Activated T-helper 1 cell treated with Interleukin-2 at 50 U/mL for 16 hours (primary cell): ENCODE measurements at places on chromosomes 7 and 10.

- no peak for DNase-seq
Observed at GRCh38 chr7:34530259-34530658, 127.8 kb upstream of the NPSR1 start.

DNA sequence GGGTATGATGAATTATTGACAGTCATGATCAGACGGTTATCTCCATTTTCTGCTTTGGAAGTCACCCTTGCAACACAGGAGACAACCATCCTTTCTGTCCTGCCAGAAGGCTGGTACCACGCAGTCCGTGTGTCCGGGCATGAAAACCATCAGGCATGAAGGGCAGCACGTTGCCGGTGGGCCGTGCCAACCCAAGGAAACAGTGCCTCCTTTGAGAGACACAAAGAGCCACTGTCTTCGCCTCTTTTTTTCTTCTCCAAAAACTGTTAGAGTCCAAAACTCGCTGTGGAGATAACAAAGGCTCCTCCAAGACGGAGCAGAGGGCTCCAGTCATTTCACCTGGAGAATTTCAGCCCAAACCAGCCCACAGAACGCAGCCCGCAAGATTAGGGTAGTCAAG is 60.4 kb upstream of the ARHGAP21 start:
- no peak for DNase-seq

DNA sequence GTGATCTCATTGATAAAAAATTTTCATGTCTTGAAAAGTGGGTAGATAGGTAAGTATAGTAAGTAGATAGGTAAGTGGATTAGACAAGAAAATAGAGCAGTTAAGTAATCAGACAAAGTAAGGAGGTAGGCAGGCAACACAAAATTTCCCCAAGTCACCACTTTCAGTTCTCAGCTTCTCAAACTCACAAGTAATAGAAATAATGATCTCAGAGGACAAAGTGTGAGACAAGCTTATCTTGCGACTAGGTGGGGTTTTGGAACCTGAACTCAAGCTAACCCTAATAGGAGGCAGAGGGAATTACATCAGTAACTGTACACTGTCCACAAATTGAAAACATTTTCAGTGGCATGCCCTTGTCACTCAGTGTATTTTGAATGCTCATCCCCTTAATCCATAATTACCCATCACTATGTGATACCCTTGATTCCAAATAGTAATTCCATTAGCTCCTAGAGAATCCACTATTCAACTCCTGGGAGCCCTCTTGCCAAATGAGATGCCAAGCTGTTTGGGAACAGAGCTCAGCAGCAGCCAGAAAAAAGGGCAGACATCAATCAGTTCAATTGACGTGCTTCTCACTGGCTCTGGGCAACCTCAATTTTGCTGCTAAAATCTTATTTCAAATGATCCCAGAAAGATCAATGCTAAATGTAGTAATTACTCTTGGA is 703.2 kb downstream of the XPNPEP1 start:
- DNase-seq = no peak

- no peak for DNase-seq
Observed at GRCh38 chr10:102504179-102504975, 605 bp downstream of the SUFU start.

- peak; percentile 3 for DNase-seq
Observed at GRCh38 chr7:93147363-93147762, 822 bp downstream of the SAMD9L start.

GRCh38 chr10:121926671-121927317 is 1.0 kb downstream of the ATE1 start:
- DNase-seq = no peak

- no peak for DNase-seq
Observed at GRCh38 chr7:6438427-6438826, 9.3 kb downstream of the DAGLB start.

- no peak for DNase-seq
Observed at GRCh38 chr7:112987171-112987570, 99.5 kb downstream of the GPR85 start.

GRCh38 chr10:94150541-94151184 is 156.9 kb downstream of the PLCE1 start:
- DNase-seq = no peak

DNA sequence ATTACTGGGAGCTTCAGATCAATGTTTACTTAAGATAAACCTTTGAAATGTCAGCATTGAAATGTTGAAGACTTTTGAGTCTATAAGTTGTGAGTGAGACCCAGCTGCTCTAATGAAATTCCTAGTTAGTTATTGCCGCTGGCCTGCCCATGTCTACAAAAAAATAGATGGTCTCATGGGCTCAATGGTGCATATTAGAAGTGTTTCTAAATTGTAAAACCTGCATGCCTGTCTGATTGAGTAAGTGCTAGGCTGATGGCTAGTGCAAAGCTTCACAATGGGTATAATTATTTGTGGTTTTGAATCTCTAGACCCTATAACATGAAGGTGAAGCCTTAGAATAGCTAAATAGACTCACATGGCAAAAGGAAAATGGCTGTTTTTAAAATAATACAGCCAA is 234.5 kb downstream of the SORCS3 start:
- no peak for DNase-seq

GRCh38 chr10:93261089-93261488 is 187.4 kb downstream of the CYP26A1 start:
- no peak for DNase-seq

DNA sequence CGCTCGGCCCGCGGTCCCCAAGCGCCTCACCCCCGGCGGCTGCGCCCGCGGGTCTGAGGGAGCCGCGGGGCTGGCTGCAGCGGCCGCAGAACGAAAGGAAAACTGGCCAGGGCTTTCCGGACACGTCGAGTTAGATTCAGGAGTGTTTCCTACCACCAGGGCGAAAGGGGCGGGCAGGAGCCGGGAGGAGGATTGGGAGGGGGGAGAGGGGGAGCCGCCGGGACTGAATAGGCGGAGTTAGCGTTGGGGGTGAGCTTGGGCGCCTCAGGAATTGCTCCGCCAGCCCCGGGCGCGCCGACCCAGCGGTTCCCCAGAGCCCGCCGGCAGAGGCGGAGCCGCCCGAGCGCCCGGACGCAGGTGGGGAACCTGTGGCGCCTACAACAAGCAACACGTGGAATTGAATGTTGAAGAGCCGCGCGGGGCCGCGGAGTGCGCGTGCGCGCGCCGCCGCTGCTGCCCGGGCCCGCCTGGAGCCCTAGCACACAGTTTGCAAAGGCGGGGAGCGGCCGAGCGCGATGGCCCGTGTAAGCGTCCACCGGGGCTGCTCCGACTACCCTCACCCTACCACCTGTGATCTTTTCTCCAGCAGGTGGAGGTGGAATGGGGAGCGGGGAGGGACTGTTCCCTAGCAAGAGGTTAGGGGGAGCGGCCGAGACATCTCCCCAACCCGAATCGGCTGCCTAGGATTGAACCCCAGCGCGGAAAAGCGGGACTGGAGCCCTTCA is at the start of gene CADPS2:
Gene CADPS2, minus strand, starts transcription at position 104 of the 725 bp plus-strand sequence. CDS start 123 bp downstream, outside the sequence.
- DNase-seq = no peak

DNA sequence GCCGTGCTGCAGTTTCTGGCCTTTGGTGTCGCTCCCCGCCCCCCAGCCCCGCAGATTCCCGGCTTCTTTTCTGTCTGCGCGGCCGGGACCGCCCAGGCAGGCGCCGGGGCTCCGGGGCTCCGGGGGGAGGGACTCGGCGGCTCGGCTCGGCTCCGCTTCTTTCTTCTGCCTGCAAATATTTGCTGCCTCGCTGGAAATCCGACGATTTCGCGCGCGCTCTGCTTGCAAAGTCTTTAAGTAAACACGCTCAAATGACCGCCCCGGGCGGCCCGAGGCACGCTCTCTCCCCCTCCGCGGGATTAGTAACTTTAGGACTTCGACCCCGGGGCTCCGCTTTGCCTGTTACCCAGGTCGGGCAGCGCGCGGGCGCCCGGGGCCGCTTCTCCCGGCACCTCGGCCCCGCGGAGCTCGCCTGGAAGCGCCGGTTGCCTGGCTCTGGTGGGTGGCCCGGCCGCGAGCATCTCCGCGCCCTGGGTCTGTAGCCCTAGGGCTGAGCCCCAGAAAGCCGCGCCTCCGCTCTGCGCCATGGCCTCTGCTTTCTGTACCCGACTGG is 3.9 kb upstream of the GATA3 start:
- DNase-seq = no peak

DNA sequence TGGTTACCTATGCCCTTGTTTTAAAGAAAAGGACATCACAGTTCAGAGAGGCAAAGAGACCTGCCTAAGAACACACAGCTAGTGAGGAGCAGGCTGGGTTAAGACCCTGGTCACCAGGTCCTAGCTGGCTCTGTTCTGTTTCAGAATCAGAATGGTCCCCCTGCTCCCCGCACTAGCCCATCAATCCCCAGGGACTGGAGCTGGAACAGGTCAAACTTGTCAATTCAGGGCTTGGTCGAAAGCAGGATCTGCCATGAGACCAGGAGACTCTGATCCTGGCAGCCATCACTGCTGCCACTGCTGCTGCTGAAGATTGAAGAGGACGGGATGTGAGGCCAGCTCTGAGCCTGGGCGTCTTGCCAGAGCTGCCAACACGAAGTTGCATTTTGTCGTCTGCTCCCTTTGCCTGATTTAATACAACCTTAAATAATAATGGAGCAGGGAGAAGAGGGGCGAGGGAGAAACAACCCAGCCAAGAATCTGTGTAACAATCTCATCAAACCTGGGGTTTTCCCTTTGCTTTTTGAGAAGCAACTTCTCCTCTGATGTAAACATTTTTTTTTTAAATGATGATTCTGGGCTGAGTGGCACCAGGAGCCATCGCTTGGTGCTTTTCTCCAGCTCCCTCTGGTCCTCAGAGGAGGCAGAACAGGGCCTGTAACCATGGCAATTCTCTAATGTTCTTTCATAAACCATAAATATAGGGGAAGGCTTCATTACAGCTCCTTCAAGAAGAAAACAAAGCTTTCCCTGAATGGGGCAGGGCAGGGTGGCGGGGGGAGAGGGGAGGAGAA is 119.0 kb upstream of the SORCS3 start:
- DNase-seq = no peak

DNA sequence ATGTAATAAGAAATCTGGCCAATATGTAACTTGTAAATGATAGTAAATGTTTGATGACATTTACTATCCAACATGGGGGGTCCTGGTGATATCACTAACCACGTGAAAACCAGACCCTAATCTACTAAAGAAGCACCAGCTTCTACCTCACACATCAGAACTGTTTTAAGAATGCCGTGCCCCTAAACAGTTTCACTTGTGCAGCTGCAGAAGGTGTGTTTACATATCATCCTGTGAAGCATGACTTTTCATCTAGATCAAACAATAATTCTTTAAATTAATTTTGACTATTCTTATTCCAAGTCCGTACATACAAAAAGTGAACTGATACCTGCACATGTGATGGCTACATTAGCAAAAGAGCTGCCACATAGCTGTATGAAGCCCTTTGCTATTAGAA is 61.0 kb downstream of the STEAP1B start:
- DNase-seq = no peak

- no peak for DNase-seq
Observed at GRCh38 chr7:89797965-89798598, 356.2 kb upstream of the STEAP1 start.

- DNase-seq = no peak
Observed at GRCh38 chr7:142563470-142563869, 185.8 kb upstream of the PRSS1 start.
